ENCODE measurements at places on chromosomes 12 and 14. TPM values are rescaled to one million over a fixed set of nuclear protein-coding genes. Genes with fewer than 3 reads are reported as not detected.

DNA sequence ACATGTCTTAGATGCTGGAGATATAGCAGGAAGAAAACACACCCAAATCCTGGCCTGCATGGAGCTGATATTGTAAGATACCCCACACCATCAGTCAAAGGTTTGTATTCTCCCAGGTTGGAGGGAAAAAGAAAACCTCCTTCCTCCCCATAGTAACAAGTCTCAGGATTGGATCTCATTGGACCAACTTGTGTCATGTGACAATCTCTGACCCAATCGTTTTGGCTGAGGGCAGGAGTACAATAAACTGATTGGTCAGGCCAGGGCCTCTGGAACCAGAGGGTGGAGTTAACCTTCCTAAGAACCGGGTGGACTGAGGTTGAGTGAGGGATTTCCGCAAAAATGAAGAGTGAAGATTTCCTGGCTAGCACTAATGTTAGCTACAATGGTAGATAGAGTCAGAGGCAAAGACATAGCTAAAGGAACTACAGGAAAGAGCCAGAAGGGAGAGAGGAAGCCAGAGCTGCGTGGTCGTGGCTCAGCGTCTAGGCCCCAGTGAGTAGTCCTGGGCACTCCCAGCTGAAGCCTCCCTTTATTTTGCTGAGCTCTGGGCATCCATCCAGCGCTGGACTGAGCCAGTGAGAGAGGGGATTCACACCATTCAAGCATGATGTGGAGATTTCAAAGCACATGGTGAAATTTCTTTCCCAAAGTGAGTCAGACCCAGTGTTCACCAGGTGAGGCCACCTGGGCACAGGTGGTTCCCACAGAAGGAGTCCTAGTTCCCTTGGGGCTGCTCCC is 219.9 kb downstream of the AACS start:
- DNase-seq: no peak
- H3K36me3 ChIP-seq: no peaks in the 10 kb centered on the region
- no peak overlapping the region for H3K4me3 ChIP-seq
- no peaks in the 10 kb centered on the region for H3K4me1 ChIP-seq

DNA sequence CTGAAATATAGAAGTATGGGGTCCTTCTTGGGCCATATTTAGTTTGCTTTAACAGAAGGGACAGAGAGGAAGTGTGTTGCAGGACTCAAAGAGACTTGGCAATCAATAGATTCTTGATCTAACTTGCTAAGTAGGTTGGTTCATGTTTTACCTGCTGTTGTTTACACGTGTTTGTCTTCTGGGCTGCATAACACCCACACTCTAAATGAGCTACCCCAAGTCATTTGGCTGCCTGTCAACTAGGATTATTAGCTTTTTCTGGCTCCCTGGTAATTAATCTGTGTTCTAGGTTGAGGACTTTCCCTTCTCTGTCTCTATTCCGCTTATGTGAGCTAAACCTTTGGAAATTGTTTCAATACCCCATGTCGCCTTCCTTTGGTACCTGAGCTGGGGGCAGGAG is 10.1 kb upstream of the TBPL2 start:
- H3K27me3 ChIP-seq: no peaks in the 10 kb centered on the region
- H3K4me1 ChIP-seq: peaks cover 18% of the 10 kb centered on the region
- no peak overlapping the region for H3K27ac ChIP-seq

- H3K27ac ChIP-seq: no peak overlapping the region
- no peak for DNase-seq
Measured at GRCh38 chr14:26528415-26529182, 69.2 kb downstream of the NOVA1 start.

- H3K27me3 ChIP-seq: no peaks in the 10 kb centered on the region
- no peaks in the 10 kb centered on the region for H3K36me3 ChIP-seq
Measured at GRCh38 chr14:83164591-83164990, 1630.9 kb upstream of the SEL1L start.

- H3K27ac ChIP-seq: no peak overlapping the region
- no peaks in the 10 kb centered on the region for H3K36me3 ChIP-seq
Measured at GRCh38 chr14:92653162-92653651, 95.2 kb downstream of the LGMN start.

- no peak overlapping the region for H3K27ac ChIP-seq
- H3K36me3 ChIP-seq: no peaks in the 10 kb centered on the region
- H3K4me1 ChIP-seq: no peaks in the 10 kb centered on the region
- no peak overlapping the region for H3K4me3 ChIP-seq
Measured at GRCh38 chr14:22251090-22251489, 337.9 kb downstream of the DAD1 start.

DNA sequence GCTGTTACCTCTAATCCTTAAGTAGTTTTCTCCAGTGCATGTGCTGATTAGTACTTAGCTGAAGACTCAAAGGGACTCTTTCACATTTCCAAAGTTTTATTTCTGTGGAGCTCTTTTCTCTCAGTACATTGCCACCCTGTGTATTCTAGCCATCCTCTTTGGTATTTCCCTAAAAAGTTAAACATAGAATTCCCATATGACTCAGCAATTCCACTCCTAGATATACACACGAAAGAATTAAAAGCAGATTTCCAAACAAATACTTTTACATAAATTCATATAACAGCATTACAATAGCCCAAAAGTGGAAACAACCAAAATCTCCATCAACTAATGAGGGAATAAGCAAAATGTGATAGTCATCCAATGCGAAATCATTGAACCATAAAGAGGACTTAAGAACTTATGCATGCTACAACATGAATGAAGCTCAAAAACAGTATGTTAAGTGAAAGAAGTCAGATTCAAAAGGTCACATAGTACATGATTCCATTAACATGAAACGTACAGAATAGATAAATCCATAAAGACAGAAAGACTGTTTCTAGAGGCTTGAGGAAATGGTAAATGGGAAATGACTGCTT is 9.0 kb upstream of the NOVA1 start:
- DNase-seq: no peak
- H3K4me1 ChIP-seq: no peaks in the 10 kb centered on the region
- H3K36me3 ChIP-seq: no peaks in the 10 kb centered on the region
- no peak overlapping the region for H3K4me3 ChIP-seq
- H3K27me3 ChIP-seq: no peaks in the 10 kb centered on the region

DNA sequence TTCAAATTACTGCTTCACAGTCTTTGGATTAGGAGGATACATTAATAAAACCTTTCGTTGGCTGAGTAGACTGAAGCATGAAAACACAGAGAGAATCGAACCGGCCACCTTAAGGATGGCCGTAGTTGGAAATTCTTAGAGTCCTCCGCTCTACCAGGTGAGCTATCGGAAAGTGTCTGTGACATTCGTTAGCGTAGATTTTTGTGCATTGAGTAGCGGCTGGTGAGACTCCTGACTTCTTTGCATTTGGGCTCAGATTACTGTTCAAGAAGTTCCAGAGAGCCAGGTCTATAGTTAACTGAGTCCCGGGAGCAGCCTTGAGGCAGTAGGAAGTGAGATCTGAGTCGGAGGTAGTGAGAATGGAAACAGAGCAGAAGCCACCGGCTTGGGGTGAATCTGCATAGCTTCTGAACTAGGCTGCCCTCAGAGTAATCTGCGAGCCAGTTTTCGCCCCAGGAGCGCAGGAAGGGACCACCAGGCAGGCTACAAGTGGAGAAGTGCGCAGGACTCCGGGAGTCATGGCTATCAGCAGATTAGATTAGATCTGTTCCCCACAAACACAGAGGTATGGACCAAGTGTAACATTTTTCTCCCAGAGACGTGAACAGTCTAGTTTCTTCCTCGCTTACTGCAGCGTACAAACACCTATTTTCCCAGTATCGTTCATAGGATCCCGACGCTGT is 11.0 kb downstream of the OR6S1 start:
- DNase-seq: no peak
- peaks cover 11% of the 10 kb centered on the region for H3K4me1 ChIP-seq
- no peaks in the 10 kb centered on the region for H3K27me3 ChIP-seq
- H3K36me3 ChIP-seq: no peaks in the 10 kb centered on the region

DNA sequence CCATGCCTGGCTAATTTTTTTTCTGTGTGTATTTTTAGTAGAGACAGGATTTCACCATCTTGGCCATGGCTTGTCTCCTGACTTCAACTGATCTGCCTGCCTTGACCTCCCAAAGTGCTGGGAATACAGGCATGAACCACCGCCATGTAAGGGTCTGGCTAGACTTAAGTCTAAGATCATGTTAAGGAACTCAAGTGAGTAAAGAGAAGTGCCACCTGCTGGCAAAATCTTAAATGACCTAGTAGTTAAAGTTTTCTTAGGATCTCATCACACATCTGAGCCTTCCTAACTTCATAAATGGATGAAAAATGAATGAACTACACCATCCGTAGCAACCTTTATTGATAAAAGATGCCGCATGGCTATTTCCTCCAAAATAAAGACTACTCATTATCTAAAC is 1.7 kb upstream of the C12orf56 start:
- H3K4me1 ChIP-seq: no peaks in the 10 kb centered on the region
- no peaks in the 10 kb centered on the region for H3K27me3 ChIP-seq
- no peak overlapping the region for H3K4me3 ChIP-seq

DNA sequence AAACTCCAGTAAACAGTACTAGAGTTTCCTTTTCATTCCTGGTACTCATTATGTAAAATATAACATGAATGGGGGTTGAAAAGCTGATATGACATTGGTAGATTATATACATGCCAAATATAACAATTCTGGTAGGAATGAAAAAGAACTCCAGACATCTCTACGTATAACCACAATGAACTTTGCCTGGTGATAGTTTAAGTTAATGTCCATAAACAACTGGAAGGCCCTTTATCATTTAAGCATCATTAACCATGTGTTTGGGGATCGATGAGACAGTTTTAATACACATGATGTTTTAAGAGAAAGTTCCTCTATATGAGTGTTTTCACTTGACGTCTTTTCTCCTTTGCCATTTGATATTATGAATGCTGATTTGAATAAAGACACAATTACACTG is 5.8 kb downstream of the PTGER2 start:
- no peaks in the 10 kb centered on the region for H3K27me3 ChIP-seq
- H3K4me1 ChIP-seq: no peaks in the 10 kb centered on the region
- no peaks in the 10 kb centered on the region for H3K36me3 ChIP-seq

GRCh38 chr12:54159589-54159988 is 29.2 kb downstream of the SMUG1 start:
- H3K4me1 ChIP-seq: no peaks in the 10 kb centered on the region
- H3K27ac ChIP-seq: no peak overlapping the region
- H3K27me3 ChIP-seq: no peaks in the 10 kb centered on the region
- no peak for DNase-seq

DNA sequence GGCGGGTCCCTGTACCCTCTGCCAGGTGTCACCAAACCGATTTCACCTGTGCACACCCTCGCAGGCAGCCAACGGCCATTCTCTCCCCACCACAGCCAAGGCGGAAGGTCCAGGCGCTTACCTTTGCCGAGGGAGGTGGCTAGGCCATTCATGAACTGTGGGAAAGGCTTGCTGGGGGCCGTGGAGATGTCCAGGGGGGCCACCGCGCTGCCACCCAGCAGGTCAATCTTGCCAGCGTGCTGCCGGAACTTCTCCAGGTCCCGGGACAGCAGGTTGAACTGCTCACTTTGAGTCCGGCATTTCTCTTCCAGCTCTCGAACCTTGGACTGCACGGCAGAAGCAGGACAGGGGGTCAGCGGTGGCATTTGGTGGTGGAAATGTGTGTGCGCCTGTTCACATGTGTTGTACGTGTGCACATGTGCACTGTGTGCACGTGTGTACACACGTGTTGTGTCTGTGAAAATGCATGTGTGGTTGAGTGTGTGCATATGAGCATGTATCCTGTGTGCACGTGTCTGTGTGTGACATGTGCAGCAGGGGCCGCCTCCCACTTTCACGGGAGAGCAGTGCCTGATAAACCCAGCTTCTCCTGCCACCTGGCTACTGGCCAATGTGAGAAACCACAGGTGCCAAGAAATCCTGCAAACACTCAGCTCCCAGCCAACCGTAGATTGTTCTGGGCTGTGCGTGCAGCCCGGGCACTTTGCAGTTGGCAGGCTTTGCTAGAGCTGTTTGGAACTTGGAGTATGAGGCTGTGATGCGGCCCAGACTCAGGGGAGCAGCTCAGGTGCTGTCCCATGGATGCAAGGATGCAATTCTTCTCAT is 118.9 kb downstream of the PIWIL1 start:
- H3K4me3 ChIP-seq: no peak overlapping the region
- DNase-seq: peak; percentile 55
- H3K36me3 ChIP-seq: no peaks in the 10 kb centered on the region
- no peaks in the 10 kb centered on the region for H3K27me3 ChIP-seq

DNA sequence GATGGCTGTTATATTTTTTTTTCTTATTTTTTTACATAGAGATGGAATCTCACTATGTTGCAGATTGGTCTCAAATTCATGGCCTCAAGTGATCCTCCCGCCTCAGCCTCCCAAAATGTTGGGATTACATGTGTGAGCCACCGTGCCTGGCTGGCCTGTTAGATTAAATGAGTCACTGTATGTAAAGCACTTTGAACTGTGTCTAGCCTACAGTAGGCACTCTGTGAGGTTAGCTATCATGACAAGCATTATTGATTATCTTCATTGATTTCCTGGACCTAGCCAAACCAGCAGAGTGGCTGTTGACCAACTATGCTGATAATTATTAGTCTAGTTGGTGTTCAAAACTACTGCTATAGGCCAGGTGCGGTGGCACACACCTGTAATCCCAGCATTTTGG is 42.6 kb downstream of the ARF6 start:
- H3K27me3 ChIP-seq: no peaks in the 10 kb centered on the region
- no peak overlapping the region for H3K27ac ChIP-seq
- no peaks in the 10 kb centered on the region for H3K36me3 ChIP-seq
- DNase-seq: no peak
- no peak overlapping the region for H3K4me3 ChIP-seq

DNA sequence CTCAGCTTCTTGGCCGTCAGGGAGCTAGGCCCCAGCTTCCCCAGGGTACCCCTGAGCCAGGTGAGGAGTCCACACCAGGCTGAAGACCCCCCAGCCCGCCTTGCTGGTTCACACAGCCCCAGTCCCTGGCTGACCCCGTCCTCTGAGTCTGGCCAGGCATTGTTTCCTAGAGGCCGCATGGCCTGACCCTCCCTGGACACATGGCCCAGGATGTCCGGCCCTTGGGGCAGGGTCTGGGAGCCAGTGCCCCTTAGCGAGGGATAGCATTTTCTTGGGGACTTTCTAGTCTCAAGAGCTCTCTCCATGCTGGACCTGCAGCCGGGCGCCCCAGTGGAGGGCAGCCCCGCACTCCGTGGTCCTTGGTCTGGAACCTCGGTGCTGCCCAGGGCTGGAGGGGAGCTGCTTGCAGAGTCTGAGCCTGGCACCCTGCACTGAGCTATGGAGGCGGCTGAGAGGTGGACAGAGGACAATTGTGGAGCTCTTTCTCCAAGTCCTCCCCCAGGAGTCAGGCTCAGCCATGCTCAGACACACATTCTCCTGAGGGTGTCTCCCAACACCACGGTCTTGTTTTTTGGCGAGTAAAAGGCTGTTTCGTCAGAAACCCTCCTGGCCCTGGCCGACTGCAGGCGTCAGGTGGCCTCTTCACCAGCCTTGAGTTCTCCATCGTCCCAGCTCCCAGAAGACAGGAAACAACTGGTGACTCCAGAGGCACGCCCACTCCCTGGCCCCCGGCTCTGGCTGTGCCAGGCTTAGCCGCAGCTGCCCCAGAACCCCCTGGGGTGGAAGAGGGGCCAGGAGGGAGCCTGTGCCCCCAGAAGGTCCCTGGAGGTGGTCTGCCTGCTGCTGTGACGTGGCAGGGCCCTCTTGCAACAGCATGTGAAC is 17.6 kb upstream of the CRIP2 start:
- no peaks in the 10 kb centered on the region for H3K27me3 ChIP-seq
- no peak overlapping the region for H3K27ac ChIP-seq
- H3K36me3 ChIP-seq: peaks cover 7% of the 10 kb centered on the region
- no peaks in the 10 kb centered on the region for H3K4me1 ChIP-seq
- no peak for DNase-seq
- no peak overlapping the region for H3K4me3 ChIP-seq

Gene TMEM106C
- 31.6 TPM for total RNA-seq

Gene KRT73
- total RNA-seq: not detected

Gene PRKCH
- 8.5 TPM for total RNA-seq

Gene RILPL1
- total RNA-seq: 4.4 TPM

Gene TAMALIN
- 13.9 TPM for total RNA-seq

Gene TIGAR
- 2.2 TPM for total RNA-seq
